Stimulated activated CD4-positive, alpha-beta T cell treated with anti-CD3 and anti-CD28 coated beads, Interleukin-4, amount 100 ng/mL, for 1 hour (primary cell): ENCODE measurements at places on chromosomes 12 and 14.

DNA sequence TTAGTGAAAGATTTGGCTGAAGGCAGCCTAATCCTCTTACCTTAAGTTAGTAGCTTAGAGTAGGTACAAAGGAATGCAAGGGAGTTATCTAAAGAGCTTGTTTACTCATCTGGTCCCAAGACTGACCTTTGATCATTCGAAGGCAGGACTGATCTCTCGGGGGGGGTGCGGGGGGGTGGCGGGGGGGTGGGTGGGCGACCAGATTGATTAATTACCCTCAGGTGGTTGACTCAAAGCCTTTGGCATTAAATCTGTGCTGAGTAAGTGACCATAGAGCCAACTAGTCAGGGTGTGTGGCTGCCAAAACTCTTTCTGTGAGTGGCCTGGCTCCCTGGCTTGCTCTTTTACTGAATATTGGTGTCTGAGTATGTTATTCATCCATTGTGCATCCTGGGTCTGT is 731.9 kb upstream of the FBXO33 start:
- no peak for DNase-seq

DNA sequence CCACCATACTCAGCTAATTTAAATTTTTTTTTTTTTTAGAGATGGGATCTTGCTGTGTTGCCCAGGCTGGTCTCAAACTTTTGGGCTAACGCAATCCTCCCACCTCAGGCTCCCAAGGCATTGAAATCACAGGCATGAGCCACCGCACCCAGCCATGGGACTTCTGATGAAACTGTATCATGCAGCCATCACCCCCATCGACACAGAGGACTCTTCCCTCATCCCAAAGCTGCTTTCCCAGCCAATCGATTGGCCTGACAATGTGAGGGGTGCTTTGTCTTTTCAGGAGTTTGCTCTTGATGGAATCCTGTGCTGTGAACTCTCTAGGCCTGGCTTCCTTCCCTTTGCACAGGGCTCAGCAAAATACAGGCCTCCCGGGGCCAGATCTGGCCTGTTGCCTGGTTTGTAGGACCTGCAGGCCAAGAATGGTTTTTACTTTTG is 59.6 kb upstream of the NCOR2 start:
- DNase-seq: no peak

DNA sequence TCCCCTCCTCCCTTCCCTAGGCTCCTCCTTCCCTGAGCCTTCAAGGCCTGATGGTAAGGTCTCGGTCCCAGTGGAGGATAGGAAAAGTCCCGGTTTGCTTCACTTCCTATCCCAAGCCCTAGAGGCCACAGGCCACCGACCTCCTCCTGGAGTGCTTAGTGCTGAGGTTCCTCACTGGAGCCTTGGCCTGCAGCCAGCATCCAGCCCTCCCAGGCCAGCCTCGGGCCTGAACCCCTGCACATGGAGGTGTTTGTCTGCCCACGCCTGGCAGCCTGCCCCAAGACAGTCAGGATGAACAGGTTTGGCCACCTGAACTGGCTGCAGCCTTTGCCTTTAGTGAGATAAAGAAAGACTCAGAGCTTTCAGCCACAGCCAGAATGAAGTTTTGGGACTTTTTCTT is 15.8 kb upstream of the KRT7 start:
- DNase-seq: no peak

- DNase-seq: no peak
Observed at GRCh38 chr14:104843006-104843405, 22.1 kb upstream of the CEP170B start.

DNA sequence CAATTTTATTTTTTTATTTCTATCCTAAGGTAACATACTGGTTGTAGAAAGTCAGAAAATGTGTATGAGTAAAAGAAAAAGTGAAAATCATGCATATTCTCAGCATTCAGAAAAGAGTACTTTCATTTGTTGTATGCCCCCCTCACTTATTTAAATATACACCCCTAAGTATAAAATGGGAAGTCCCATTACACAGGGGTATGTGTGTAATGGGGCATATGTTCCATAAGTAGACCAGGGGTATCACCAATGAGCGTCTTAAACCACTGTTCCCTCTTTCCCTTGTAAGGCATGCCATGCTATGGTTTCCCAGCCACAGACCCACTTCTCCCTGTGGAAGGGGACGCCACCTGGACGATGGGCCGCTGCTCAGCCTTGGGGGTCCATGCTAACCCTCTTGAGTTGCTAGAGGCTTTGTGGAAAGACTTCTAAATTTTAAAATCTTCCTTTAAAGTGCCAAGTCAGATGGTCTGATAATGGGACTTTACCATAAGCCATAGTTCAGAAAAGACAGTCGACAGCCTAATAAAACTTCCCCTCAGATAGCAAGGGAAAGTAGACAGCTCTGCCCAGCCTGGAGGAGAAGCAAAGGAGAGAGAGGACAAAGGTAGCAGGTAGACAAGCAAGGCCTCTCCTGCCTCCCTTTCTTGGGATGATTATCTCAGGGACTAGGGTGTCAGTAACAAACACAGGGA is 118.2 kb downstream of the ZFP36L1 start:
- no peak for DNase-seq

- DNase-seq: no peak
Observed at GRCh38 chr12:107642240-107642639, 43.4 kb upstream of the PWP1 start.

GRCh38 chr12:70798016-70798783 is 122.3 kb downstream of the PTPRR start:
- no peak for DNase-seq

- DNase-seq: no peak
Observed at GRCh38 chr12:72610342-72610741, 338.2 kb downstream of the TRHDE start.

DNA sequence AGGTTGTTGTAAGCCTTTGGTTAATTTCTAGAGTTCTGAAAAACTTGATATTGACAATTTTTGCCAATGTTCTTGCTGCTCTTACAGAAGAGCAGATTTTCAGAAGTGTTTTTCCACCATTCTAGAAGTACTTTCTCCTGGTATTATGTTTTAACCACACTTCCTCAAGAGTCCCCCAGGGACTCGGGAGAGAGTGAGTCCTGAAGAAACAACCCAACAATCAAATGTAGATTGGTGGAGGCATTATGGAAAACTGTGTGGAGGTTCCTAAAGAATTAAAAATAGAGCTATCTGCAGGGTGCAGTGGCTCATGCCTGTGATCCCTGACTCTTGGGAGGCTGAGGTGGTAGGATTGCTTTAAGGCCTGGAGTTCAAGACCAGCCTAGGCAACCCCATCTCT is 26.7 kb downstream of the OR10P1 start:
- DNase-seq: no peak

DNA sequence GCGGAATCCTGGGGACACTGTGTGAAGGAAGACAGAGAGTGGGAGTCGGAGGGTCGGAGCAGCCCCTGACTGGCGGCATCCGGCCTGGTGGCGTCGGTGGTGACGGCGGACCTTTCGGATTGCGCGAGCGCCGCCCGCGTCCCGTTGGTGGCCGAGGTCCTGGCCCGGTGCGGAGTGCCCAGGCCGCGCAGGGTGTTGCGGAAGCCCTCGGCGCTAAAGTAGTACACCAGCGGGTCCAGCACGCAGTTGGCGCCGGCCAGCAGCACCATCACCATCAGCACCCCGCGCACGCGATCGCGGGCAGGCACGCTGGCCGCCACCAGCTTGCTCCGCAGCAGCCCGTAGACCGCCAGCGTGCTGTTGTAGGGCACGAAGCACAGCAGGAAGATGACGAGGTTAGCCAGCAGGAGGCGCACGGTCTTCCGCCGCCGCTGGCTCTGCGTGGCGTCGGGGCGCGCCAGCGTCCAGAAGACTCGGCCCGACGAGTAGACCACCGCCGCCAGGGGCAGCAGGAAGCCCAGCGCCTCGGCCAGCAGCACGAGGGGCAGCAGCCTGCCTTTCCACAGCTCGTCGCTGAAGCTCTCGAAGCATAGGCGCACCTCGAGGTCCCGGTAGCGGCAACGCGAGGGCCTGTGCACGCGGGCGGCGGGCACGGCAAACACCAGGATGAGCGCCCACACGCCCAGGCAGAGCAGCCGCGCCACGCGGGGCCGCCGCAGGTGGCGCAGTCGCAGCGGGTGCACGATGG is 13.1 kb upstream of the CHD4 start:
- DNase-seq: peak; percentile 66

DNA sequence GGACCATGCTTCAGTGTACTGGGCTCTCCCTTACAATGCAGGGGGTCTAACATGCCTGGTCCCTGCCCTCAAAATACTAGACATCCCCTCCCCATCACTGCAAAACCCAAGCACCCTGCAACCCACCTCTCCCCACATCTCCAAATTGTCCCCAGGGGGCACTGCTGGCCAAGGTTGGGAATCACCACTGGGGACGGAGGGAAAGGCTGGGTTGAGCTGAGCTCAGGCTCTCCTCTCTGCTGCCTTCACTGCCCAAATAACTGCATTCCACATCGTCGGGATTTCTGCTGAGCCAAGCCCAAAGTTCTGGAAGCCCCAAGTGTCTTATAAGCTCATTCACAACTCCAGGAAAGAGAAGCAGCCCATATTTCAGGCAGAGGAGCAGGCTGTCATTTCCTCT is 69.6 kb downstream of the NT5DC3 start:
- no peak for DNase-seq

GRCh38 chr14:101474563-101475455 is 86.5 kb upstream of the DIO3 start:
- no peak for DNase-seq

DNA sequence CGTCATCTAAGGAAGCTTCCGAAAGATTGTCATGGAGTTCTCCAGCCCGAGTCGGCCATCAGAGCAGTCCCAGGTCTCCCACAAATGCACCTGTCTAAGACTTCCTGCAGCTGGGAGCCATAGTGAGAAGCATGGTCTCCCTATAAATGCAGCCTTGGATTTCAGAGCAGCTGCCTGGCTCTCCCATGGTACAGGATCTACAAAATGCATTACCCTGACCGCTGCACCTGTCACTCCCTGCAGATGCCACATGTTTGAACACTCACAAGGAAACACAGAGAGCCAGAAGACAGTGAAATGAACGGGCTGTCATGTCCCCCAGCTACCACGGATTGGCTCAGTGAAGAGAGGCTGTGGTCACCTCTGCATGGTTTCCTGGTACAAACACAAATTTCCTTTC is 702.7 kb downstream of the MED13L start:
- no peak for DNase-seq

- no peak for DNase-seq
Observed at GRCh38 chr14:50697659-50698290, 29.7 kb upstream of the SAV1 start.

GRCh38 chr14:101620031-101620788 is 58.9 kb downstream of the DIO3 start:
- no peak for DNase-seq

DNA sequence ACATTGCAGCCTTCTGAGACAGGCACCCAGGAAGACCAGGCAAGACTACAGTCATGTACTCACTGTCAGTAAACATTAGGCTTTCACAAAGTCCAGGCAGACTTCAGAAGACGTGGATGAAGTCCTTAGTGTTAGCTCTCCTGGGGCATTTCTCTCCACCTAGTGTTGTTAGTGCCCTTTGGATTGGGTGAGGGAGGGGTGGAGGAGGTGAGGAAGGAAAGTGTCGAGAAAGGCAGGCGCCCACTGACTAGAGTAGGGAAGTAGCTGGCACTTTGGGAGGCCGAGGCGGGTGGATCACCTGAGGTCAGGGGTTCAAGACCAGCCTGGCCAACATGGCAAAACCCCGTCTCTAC is 20.2 kb downstream of the TMEM229B start:
- DNase-seq: no peak

DNA sequence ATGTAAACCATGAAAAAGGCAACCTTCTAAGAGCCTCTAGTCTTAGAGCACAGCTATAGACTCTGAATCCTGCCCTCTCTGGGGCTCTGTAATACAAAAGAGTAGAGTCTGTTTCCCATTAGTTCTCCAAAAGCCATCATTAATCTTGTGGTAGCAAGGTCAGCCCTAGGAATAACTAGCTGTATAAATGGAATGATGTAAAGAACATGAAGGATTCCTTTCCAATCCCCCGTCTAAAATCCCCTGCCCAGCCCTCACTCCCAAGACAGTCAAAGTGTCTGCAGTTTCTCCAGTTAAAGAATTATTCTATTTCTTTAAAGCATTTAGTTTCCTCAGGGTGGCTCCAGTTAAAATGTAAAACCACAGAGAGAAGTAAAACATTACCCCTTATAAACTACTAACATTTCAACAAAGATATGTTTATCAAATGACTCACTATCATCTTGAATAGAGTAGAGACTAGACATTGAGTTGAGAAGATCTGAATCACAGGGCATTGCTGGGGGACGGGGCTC is 104.2 kb downstream of the ST8SIA1 start:
- DNase-seq: no peak

GRCh38 chr14:90545382-90545781 is 148.6 kb downstream of the CALM1 start:
- no peak for DNase-seq

GRCh38 chr14:105930572-105930971 is 404.2 kb downstream of the TMEM121 start:
- no peak for DNase-seq

DNA sequence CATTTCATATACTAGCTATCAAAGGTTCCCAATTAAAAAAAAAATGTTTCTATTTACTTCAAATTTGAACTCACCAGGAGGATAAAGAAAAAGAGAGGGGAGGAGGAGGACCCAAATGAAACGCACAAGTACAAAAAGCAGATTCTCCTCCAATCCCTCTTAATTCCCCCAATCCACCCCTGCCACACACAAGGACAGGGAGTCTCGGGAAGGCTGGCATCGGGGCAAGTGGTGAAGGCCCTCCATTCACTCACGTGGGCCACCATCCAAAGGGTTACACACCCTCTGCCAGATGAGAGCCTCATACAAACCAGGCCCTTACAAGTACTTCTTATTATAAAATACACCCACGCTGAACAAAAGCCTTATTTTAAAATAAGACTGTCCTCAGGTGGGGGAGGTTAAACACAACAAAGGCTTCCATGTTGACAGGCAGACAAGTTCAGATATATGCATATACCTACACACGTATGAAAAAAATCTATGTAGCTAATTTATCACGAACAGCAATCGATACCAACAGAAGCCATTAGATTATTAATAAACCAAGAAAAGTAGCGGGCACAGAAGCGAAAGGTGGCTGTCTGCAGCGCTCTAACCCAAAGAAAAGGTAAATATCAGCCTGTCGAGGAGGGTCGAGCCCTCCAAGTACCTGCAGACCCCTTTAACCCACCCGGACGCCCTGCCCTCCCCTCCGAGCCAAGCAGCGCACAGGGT is 1.5 kb downstream of the ATP2B1 start:
- DNase-seq: no peak

DNA sequence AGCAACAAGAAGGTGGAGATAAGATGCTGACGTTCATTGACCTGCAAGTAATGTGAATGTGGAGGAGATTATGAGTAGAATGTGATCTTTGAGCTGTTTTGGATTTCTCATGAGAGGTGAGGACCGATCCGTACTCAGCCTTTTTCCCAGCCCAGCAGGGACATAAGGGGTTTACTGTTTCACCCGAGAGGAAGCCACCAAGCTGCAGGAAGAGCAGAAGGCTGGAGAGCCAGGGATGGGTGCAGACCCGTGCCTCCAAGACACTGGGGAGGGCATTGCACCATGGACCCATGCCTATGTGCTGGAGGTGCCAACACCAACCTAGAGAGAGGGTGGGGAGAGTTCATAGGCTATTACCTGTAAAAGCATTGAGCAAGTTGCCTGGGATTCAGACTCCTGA is 206.0 kb upstream of the DIO3 start:
- no peak for DNase-seq
